Pancreas (tissue), 10 donors: ENCODE measurements at places on chromosomes 7 and 10.
A peak's percentile ranks its signal among the peaks of the same experiment; 100 is the strongest.

DNA sequence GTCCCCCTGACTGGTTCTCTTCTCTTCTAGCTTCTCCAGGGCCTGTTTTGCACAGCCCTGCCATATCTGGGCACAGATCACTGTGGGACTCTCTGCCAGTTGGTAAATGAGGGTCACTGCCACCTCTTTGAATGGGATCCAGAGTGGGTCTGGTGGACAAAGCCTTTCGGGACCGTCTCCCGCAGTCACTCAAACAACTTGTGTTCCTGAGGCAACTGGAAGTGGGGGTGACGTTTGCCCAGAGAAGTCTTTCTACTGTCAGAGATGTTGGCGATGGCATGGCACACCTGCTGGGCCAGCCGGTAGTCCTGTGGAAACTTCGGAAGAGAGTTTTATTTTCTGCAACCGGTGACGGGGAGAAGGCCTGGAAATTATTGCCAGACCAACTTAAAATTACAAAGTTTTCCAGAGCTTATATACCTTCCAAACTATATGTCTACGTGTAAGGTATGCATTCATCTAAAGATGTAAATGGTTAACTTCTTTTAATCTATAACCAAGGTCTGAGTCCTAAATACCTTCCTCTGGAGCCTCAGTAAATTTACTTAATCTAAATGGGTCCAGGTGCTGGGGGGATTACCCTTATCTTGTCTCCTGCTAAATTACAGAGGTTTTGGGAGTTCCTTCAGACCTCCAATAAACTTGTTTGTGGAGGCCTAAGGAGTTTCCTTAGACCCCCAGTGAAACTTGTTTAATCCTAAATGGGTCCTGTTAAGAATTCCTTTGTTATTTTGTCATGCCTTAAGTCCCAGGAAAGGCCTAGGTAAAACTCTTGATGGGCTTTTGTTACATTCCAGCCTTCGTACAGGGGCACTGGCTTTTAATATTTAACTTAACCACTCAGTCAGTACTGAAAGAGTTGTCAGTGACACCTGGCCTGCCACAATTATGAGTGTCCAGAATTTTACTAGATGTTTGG, 94.0 kb downstream of the NPSR1 start:
- DNase-seq = no peak

GRCh38 chr7:35254496-35255442, 869 bp upstream of the TBX20 start:
- DNase-seq = peak; percentile 35

DNA sequence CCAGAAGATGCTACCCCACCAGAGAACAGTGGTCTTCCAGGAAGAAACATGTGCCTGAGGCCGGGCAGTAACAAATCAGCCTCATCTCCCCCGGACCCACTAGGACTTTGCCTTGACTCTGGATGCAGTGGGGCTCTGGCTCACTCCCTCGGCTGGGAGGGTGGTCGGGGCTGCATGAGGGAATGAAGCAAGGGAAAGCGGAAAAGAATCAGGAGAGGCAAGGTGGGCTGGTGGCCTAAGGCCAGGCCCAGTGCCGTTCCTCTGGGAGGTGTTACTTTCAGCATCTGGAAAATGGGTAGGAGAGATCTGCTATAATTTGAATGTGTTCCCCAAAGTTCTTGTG, 51.8 kb downstream of the CLEC2L start:
- DNase-seq = no peak

- no peak for DNase-seq
Measured at GRCh38 chr10:311901-312665, 176.8 kb downstream of the ZMYND11 start.

DNA sequence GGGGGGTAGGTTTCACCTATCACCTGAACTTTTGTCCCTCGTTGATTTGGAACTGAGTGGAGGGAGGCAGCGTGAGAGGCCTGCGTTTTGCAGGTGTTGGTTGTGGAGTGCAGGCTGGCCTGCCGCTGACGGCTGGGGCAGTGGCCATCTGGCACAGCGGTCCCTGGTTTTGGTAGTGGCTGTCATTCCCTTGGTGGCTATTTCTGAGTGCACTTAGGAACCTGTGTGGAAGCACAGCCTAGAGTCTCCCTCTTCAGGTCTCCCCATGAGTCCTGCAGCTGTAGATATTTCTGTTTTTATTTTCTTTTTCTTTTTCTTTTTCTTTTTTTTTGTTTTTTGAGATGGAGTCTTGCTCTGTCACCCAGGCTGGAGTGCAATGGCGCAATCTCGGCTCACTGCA, 129.2 kb downstream of the CUL2 start:
- DNase-seq = no peak

- no peak for DNase-seq
Measured at GRCh38 chr7:71286924-71287323, 155.0 kb downstream of the GALNT17 start.

GRCh38 chr10:49113741-49114141, 1.6 kb downstream of the VSTM4 start:
- no peak for DNase-seq

DNA sequence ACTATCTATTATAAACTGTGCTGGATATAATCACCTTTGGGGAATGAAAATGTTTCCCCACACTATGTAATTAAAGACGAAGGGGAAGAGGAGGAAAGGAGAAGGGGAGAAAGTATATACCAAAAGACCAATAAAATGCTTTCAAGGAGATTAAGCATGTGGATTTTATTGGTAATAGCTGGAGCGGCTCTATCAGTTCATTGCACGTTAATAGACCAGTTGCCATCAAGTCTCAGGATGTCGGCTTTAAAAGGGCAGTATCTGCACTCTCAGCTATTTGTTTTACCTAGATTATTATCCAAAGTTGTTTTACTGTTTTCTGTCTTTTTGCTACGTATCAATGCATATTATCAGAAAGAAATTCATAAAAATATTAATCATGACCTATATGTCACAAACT, 9.0 kb downstream of the ETV1 start:
- DNase-seq = no peak

DNA sequence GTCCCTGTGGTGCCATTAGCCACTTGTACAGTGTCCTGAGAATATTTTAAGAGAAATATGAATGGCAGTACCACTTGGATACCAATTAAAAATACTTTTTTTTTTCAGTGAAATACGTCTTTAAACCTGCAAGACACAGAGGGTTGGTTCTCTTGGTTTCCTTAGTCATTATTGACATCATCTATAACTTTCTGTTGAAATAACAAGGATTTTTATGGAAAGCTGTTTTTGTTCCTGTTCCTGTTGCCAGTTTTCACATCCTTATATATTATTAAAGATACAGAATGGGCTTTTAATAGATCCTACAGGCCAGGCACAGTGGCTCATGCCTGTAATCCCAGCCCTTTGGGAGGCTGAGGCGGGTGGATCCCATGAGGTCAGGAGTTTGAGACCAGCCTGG, 579.9 kb downstream of the AUTS2 start:
- DNase-seq = no peak

DNA sequence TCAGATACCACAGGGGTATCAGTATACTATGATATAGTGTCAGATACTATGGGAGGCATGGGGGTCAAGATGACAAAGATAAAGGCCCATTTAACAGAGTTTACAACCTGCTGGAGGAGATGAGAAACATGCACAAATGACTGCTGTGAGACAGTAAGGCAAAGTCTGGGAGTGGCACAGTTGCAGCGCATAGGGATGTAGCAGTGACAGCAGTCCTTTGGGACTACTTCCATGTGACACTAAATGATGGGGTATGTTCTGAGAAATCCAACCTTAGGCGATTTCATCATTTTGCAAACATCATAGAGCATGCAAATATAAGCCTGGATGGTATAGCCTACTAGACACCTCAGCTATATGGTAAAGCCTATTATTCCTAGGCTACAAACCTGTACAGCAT, 56.8 kb downstream of the CDK1 start:
- DNase-seq = no peak

- DNase-seq = no peak
Measured at GRCh38 chr7:41881331-41882130, 178.6 kb upstream of the INHBA start.

DNA sequence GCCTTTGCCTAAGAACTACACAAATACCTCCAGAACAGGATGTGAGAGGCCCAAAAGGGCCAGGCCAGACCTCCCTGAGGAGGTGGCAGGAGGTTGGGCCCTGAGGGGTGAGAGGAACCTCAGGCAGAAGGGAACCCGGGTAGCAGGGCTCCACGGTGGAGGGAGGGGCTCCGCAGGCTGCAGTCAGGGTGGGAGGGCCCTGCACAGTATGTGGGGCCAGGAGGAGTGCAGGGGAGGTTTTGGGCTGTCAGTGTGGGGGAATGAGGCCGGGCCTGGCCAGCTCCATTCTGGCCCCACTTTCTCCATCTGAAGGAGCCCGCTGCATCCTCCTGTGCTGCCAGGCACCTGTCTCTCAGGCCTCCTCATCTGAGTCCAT, 25.9 kb downstream of the DNAJB12 start:
- DNase-seq = no peak

DNA sequence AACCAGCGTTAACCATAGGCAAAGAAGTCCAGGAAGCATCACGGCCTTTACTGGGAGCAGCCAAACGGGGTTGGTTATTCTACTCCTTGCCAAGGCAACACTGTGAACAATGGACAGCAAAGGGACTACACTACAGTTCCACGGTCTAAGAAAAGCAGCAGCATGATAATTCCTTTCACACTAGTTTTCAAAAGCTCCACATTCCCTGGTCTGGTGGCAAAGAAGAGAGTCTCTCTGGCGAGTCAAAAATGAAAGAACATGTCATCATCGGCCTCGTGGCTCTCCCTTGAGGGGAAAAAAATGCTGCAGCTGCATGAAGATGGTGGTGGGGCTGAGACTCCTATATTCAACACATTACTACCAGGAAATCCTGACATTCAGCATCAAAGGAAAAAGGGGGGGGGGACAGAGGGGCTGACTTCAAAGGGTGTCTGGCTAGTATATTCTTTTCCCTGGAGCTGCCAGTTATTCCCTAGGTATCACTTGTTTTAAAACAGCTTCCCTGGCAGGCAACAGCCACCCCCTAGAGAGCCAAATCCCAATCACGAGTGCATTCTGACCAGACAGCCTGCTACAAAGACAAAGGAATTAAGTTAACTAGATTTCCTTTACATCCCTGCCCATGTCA, 49.1 kb downstream of the SLC37A3 start:
- DNase-seq = no peak

GRCh38 chr10:118925404-118926071, 104.0 kb upstream of the NANOS1 start:
- no peak for DNase-seq
